ENCODE measurements at places on chromosomes 6 and 20. TPM values are rescaled to one million over a fixed set of nuclear protein-coding genes. Genes with fewer than 3 reads are reported as not detected.

- no peak for ATAC-seq
These were observed 277.0 kb downstream of the CDKAL1 start for GRCh38 chr6:20811109-20811761.

RBM12 gene
- total RNA-seq, result 106 TPM

GPR6 gene
- total RNA-seq, result not detected

GRCh38 chr6:108565091-108565766 lies 4.5 kb downstream of the FOXO3 start:
- ATAC-seq, result peak; percentile 72

SYCP2L gene
- not detected for total RNA-seq

DNA sequence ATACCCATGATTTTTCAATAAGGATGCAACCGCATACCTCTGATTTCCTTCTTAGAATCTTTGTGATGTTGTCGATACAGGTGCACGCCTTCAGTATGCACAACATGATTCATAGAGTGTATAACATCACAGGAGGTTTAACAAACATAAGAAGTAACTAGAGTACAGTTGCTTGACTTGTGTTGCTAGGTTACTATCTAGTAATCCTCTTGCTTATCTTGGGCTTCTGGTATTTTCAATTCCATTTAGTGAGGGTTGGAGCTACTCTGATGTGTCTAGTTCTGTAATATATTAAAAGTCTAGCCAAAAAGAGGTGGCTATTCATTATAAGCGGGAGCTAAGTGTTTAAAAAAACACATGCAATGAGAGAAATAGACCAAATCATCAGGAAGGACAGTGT lies 85.5 kb upstream of the TENT5A start:
- no peak for ATAC-seq

DNA sequence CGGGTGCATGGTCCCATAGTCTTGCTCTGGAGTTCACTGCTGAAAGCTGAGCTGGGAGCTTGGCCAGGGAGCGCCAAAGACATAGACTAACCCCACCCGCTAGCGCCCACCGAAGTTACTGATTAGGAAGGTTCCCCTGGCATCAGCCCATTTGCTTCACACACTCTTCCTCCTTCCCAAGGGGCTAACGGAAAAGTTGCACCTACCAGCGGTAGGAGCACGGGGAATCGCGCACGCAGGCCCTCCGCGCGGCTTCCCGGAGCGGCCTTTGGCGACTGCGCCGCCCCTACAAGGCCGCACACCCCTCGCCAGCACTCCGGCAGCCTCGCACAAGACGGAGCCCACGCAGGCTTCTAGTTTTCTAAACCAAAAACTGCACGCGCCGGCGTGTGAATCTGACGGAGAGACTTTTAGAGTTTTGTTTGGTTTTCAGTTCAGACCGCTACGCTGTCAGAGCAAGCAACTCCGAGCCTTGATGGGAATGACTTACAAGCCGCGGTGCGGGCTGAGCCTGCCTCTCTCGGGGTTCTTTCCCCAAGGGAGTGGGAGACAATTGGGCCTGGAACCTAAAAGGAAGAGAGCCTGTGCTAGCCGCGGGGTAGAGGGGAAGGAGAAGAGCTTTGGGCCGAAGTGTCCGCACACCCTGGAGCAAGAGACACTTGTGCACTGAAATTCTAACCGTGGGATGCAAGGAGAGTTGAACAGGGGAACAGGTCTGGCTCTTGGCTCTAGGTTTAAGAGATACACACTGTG lies 891 bp upstream of the POU3F2 start:
- ATAC-seq, result peak; percentile 23

GRCh38 chr6:54813892-54814291 lies 32.7 kb upstream of the FAM83B start:
- no peak for ATAC-seq

DNA sequence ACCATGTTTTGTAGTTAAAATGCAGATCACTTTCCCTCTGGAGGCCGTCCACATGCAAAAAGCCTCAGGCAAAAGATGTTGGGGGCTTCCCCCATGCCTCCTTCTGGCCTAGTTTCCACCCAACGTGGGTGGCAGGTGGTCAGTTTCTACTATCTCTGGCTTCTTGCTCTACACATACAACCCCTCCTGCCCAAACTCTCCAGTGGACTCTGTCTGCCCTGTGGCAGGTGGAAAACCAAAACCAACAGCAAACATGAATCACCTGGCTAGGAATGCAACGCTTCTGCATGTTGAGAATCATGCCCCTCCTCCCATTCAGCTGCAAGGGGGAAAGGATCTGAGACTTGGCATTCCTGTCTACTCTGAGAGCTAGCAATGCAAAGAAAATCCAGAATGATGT lies 94.8 kb downstream of the MBOAT1 start:
- ATAC-seq, result peak; percentile 54

SAMD5 gene
- total RNA-seq, result not detected

RSPH4A gene
- total RNA-seq, result 0.28 TPM

SLC52A3 gene
- total RNA-seq, result not detected

DNA sequence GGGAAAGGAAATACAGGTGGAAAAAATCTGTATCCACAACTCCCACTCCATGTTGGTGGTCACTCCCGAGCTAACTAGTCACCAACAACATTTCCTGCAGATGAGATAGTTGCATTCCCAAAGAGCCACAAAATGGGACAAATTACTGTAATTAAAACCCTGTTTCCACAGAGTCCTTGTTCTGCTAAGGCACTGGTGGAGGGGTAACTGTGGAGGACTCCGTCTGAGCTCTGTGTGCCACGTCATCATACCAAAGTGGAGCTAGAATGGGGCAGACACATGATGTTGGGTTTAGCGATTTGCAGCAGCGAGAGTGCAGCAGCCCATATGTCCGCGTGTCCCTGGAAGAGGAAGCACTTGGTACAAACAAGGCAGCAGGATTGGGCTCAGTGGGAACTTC lies 172.5 kb upstream of the KCNK16 start:
- no peak for ATAC-seq

DNA sequence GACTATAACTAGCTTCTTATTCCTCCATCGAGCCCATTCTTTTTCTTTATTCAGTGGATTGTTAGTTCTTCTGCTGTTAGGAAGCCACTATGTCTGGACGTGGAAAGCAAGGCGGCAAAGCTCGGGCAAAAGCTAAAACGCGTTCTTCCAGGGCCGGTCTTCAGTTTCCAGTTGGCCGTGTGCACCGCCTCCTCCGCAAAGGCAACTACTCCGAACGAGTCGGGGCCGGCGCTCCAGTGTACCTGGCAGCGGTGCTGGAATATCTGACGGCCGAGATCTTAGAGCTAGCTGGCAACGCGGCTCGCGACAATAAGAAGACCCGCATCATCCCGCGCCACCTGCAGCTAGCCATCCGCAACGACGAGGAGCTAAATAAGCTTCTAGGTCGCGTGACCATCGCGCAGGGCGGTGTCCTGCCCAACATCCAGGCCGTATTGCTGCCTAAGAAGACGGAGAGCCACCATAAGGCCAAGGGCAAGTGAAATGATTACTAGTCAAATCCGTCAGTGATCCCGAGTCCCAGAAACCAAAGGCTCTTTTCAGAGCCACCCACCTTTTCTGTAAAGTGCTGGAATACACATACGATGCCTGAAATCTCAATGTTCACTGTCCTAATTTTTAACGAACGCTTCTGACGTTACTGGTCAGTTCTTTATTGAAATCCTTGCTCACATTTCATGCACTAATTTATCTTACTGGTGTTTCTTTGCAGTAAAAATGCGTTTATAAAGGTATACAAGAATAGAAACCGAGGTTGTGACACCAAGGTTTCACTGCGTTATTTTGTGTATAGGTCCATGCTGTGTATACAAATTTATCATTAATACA lies 129.9 kb downstream of the HFE start:
- peak; percentile 63 for ATAC-seq

GRCh38 chr6:134517145-134517658 lies 199.3 kb upstream of the SGK1 start:
- no peak for ATAC-seq

DNA sequence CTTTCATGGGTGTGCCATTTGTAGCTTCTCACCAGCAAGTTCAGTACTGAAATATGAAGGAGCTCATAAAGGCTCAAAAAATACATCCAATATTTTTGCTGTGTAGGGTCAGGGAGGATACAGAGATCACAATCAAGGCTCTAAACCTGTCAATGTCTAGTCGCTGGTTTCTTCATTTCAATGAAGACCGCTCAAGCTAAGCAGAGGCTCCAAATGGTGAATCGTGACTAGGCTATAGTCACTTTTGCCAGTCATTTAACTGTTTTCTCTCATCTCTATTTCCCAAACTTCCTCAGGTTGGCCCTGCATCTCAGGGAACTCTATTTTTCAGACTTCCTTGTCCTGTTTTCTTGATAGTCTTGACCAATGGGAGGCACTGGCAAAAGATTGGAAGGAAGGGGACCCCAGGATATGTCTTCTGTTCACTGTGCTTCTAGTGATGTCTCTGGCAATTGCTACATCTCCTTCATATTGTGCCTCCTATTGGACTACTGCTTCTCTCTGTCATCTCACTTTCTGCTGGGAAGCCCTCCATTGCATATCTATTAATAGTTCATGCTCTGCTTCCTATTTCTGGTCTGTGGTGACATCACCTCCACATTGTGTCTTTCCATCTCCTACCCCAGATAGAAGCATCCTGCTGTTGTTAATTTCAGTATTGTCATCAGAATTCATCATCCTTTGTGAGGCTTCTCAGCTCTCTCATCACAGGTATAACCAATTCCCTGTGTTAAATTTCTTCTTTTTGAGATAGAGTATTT lies 87.7 kb upstream of the FAM184A start:
- ATAC-seq, result no peak

DNA sequence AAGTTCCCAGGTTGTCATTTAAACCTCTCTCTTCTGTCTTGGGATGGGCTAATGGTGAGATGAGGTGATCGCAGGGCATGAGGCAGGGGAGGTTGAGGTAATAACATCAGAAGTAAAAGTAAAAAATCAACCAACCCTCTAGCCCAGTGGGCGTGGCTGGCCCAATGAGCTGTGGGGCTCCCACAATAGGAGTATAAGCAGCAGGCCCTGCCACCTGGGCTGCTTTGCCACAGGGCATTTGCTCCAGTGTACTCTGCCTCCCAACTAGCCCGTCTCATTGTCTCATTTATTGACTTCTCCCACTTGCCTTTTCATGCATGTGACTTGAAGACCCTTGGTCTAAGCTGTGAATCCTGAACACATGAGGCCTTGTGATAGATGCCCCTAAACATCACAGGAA lies 62.8 kb downstream of the PHACTR3 start:
- no peak for ATAC-seq

- no peak for ATAC-seq
These were observed 1.1 kb downstream of the FBXO30 start for GRCh38 chr6:145813285-145814034.

GRCh38 chr6:90295854-90296340 lies 746 bp downstream of the BACH2 start:
- ATAC-seq, result peak; percentile 63

DNA sequence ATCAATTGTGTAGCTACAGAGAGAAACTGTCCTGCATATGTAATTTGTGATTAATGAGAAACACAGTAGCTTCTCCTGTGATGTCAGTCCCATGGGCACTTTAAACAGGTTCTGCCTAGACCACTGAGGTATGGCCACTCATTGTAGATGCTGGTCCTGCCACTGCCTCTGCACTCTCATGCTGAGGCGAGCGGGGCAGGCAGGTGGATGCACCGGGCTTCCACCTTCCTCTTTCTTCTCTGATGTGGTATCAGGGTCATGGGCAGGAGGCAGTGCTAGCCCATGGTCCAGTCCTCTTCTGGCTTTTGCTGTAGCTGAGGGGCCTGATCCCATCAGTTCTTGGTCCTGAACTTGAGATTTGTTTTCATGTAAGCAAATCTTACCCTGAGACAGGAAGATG lies 58.7 kb downstream of the ADGB start:
- no peak for ATAC-seq

- no peak for ATAC-seq
These were observed 3.2 kb downstream of the DEF6 start for GRCh38 chr6:35300848-35301247.

GRCh38 chr6:88302769-88303225 lies 136.7 kb upstream of the CNR1 start:
- ATAC-seq, result no peak

Measured in activated T-helper 17 cell treated with anti-CD3 and anti-CD28 coated beads, Interleukin-2, amount 50 U/mL, for 72 hours (primary cell).